ENCODE measurements at places on chromosomes 7 and 10.
A peak's percentile ranks its signal among the peaks of the same experiment; 100 is the strongest.

- no peak for DNase-seq
These were observed 37.1 kb downstream of the GPR26 start for GRCh38 chr10:123703195-123703790.

GRCh38 chr7:54687462-54688212 lies 71.4 kb downstream of the SEC61G start:
- no peak for DNase-seq

- DNase-seq = no peak
These were observed 51.3 kb upstream of the TAC1 start for GRCh38 chr7:97680622-97681021.

GRCh38 chr7:92246360-92247101 lies 757 bp downstream of the ANKIB1 start:
- peak; percentile 62 for DNase-seq

GRCh38 chr7:157544980-157545680 lies 208.3 kb downstream of the DNAJB6 start:
- DNase-seq = peak; percentile 4
